ENCODE measurements at places on chromosomes 2 and 18.

DNA sequence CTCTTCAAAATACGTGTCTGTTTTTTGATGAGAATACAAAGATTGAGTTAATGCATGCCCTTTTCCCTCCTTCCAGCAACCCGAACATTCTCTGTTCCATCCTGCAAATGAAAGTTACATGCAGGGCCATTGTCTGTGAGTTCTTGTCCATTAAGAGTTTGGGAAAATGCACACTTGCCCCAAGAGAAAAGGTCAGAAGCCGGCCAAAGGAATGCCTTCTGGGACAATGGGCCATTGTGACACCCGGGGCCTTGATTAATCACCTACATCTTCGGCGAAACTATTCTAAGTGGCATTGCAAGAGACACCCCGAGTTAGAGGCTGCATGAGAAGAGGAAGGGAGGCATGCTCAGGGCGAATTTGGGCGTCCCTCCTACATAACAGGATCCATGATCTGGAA, 73.7 kb upstream of the COPS8 start:
- no peak for DNase-seq

DNA sequence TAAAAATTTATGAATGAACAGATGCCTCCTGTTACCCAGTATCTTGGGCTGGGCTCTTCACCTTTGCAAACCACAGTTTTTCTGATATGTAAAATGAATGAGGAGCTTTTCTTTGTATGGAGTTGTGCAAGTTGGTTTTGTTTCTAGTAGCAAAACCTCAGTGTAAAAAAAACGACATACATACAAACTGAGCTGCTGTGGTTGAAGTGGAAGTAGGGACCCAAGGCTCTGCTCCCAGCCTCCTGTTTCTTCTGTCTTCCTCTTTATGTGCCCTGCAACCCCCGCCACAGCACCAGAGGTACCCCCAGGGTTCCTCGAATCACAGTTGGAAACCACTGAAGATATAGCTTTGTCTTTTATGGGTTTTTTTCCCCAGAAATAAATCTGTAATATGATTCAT, 118.1 kb downstream of the MYO1B start:
- DNase-seq, result no peak

DNA sequence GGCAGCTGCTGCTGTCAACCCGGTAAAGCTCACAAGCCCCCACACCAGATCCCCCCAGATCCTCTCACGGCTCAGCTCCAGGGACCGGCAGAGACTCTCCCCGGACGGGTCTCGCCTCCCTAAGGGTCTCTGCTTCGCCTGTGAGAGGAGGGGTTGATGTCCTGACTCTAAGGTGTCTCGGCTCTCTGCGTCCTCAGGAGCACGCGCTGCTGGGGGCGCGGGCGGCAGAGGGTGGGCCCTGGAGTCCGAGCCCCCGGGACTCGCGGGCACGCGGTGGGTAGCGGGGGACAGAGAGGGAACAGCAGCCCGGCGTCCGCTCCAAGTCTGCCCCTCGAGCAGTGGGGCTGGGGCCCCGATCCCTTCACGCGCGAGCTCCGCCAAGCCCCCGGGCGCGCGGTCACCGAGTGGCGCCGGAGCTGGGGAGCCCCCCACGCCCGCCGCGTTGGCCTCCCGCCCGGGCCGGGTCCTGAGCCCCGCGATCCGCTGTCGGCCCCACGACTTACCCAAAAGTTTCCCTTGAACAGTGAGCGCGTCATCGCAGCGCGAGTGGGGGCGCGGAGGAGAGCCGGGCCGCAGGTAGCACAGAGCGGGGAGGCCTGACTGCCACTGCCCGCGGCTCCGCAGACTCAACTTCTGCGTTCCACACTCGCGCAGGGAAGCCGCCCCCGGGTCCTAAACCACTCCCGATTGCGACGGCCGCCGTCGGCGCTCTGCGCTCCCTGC, at the start of gene PSTPIP2:
Gene PSTPIP2, minus strand, starts transcription at position 608 of the 723 bp plus-strand sequence. Its CDS starts 72 bp downstream, at position 536.
- DNase-seq, result peak; percentile 68

DNA sequence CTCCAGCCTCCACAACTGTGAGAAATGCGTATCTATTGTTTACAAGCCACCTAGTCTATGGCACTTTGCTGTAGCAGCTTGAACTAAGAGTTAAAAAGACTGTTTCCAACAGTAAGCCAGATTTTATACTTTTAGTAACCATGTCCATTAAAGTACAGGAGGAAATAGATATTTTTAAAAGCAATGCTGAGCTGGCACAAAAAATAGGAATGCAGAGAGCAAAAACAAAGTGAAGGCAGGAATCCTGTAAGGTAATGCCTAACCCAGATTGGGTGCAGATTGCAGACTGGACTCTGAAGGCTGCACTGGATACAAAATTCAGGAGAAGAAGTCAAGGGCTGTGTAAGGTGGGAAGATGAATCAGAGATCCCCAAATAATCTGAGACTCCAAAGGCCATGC, 55.5 kb downstream of the SH3YL1 start:
- DNase-seq, result no peak

GRCh38 chr2:55196526-55196925, 35.6 kb downstream of the CLHC1 start:
- DNase-seq, result no peak

DNA sequence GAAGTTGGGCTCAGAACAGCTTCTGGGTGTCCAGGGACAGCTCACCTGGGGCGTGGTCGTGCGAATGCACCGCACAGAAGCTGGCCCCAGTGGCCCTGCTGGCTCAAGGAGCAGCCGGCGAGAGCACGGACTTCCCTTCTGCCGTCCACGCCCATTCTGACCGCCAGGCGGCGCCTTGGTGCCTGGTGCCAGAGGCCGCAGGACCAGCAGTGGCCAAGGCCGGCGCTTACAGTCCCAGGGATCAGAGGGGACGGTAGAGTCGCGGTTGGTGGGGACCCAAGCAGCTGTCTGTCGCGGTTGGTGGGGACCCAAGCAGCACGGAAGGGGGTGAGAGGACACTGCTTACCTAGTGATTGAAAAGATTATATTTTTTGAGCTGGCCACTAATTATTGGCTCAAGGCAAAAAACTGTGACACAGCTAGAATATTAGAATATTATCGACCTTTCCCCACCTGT, 25.7 kb downstream of the NPPC start:
- peak; percentile 71 for DNase-seq

GRCh38 chr18:37322492-37323035, 243.0 kb downstream of the CELF4 start:
- DNase-seq, result peak; percentile 38

- peak; percentile 50 for DNase-seq
Measured at GRCh38 chr2:112137516-112138158, 548 bp upstream of the FBLN7 start.

DNA sequence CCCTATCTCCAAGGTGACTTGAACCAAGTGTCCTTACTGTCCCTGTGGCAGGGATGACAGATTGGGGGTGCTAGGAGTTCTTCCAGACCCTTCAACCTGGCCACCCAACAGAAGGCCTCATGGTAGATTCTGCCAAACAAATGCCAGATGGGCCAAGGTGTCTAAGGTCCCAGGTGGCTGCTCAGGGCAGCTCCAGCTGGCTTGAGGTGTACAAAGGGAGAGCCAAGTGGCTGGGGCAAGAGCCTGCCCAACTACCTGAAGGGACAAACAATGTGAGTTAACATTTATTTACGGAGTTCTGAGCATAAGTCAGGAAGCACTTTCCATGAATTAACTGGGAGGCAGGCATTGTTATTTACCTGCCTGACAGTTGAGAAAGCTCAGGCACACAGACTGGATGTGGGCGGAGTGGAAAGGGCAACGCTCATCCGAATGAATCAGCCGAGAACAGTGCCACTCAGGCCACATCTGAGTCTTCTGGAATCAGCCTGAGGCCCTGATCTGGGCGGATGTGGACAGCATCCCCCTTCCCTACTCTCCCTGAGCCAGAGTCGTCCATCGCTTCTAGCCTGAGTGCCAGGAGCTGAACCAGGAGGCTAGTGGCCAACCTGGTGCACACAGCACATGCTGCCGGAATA, 4.4 kb upstream of the KCNIP3 start:
- peak; percentile 83 for DNase-seq

DNA sequence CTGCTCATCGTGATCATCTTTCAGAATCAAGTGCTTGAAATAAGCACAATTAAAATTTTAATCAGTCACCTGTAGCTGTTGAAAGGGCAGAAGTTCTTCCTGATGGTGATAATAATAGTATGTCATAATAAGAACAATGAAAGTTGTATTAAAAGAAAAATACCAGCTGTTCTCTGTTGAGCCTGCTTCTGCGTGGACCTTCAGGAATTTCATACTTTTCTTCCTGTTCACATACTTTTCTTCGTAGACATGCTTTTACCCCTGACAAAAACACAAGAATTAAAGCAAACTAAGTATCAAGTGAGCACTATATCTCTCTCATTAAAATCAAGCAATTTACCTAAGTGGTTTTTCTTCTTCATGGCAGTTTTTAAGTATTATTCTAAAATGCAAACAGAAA, 79.2 kb downstream of the BARD1 start:
- DNase-seq, result no peak

- no peak for DNase-seq
Measured at GRCh38 chr2:187698374-187699110, 144.3 kb upstream of the TFPI start.

DNA sequence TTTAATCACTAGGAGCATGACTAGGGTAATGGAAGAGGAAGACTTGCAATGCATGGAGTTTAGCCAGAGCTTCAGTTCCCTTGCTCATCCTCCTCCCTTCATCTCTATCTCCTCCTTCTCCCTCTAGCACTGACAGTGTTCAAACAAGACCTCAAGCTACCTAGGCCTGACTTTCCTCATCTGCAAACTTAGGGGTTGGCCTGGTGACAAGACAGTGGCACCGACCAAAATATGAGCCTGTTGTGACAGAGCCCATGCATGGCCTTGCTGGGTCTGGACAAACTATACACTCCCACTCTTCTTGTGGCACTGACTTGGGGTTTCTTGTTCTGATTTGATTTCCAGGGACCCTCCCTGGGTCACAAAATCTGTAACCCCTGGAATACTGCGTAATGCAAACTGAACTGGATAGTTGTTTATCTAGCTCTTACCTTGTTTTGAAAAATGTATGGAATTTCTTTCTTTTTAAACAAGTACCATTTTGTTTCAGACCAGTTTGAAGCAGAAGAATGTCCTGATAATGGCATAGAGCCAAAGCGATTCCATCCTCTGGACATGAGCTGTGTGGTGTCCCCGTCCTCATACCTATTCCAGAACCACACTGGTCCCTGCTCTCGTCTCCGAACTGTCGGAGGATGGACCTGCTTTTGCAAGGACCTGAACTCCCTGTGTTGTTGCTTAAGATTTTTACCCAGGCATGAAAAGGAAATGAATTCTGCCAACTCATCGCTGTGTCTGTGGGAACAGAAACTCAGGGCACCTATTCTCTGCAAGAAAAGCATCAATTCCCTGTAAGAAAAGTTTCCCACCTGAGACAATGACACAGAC, 33.4 kb upstream of the PPP4R1 start:
- DNase-seq, result no peak

DNA sequence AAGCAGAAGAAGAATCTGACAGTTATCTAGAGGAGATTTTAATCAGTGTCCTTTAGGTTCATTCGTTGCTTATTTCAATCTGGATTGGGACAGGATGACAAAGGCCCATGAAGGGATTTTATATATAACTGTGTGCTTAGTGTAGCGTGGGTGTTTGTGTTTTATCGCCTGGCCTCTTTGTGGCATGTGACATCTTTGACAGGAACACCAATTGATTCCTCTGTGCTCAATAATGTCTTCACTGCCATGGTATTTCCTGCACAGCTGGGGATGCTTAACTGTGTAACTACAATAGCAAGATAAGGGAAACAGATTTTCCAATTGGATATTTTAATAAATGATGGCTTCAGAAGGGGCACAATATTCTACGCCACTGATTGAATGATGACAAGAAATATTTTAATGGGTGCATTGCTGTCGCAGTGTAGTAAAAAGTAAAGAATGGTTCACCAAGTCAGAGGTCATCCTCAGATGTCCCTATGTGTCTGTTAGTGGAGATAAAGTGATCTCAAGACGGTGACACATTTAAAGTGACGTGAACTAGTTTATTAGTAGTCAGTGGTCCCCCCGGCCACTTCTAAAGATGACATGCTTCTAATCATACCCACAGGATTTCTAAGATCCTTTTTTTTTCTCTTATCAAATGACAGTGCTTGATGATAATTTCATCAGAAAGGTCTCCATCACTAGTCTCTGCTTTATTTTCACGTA, 160.4 kb downstream of the AGAP1 start:
- peak; percentile 49 for DNase-seq

DNA sequence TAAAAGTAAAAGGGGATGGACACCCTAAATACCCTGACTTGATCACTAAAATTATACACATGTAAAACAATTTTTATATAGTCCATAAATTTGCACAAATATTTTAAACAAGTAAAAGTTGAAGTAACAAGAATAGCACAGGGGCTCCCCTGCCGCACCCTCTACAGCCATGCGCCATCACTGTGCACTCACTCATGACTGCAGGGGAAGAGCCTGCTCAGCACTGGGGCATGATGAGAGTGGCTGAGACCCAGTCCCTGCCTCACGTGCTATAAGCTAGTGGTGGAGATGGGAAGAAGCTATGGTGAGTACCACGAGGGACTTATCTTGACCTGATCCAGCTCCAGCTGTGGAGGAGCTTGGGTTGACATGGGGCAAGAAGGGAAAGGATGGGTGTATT, 46.9 kb upstream of the MYO1B start:
- no peak for DNase-seq

DNA sequence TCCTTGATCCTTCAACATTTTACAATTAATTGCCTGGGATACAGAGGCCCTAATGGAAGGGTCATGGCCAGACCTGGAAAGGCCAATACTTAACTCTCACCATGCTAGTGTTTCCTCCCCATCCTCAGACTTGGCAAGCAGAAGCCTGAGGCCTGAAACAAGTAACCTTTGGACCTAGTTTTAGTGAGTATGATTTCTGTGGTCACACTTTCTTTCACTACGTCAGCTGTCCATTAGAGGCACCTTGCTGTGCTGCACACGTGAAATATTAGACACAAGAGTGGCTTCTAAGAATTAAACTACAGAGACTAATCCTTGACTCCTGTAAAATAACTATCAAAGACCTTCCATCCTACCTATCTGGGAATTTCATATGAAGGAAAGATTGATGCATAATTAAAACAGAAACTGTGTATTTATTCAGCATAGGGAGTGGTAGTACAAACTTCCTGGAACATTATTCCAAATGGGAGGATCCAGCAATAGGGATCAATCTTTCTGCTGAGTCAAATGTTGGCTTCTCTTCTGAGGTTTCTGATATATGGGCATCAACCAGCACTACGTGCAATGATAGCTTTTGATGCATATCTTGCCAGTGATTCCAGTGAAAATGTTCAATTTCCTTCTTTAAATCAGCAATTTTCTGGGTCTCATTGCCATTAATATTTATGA, 249.7 kb downstream of the IKZF2 start:
- no peak for DNase-seq

DNA sequence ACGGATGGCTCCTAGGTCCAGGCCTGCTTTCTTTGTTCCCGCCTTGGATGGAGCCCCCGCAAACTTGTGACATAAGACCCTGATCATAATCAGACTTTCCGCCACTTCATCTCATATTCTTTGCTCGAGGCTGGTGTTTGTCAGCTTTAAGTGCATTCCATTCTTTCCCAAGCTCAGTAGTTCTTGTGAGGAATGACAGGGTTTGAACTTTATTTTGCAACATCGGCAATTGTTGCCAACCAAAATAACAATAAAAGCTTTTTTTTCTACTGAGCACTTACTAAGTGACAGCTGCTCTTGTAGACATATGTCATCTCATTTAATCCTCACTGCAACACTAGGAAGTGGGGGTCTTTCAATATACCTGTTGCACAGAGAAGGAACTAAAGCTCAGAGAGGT, 178.8 kb upstream of the ST6GAL2 start:
- no peak for DNase-seq

Measured in EL (cell line).